ENCODE measurements at places on chromosomes 7 and 10.

GRCh38 chr7:80881351-80881900, 37.4 kb downstream of the SEMA3C start:
- DNase-seq = no peak

DNA sequence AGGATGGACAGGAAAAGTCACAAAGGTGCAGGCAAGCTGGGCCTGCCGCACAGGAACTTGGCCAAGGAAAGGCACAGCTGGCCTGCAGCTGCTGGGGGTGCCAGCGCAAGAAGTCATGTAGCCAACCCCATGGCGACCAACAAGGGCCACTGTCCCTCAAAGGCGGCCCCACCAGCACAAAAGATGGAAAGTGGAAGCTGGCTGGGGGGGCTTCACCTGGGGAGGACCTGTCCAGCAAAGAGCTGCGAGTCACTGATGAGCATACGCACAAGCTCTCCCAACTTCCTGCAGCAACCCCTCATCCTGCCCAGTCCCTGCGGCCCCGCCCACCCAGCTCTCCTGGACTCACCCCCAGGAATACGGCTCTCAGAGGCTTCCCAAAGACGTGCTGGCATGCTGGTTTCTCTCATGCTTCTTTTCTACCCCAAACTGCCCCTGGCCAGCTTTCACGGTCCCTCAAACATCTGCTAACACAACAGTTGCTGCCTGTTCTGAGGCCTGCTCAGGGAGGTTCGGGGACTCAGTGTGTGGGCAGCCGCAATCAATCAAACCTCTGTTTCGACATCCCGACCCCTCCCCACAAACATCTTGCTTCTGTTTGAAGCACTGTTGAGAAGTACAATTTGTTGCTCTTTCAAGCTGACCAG, 67.6 kb downstream of the FAM53B start:
- DNase-seq = no peak

GRCh38 chr10:44427037-44427436, 42.1 kb upstream of the CXCL12 start:
- DNase-seq = no peak

- DNase-seq = no peak
Observed at GRCh38 chr10:28320799-28321198, 17.9 kb upstream of the MPP7 start.

GRCh38 chr7:39304668-39305405, 261.4 kb upstream of the YAE1 start:
- no peak for DNase-seq

DNA sequence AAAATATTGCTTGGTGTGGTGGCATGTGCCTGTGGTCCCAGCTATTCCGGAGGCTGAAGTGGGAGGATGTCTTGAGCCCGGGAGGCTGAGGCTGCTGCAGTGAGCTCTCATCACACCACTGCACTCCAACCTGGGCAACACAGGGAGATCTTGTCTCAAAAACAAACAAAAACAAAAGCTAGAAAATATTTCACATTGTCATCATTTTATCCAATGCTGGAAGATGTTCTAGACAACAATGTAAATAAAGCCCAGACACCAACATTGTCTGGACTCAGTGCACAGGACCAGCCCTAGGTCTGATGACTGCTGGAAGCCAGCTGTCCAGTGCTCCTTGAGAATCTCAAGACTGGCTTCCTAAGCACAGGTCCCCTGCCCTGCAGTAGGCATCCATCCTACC, 13.5 kb downstream of the SEPHS1 start:
- no peak for DNase-seq

DNA sequence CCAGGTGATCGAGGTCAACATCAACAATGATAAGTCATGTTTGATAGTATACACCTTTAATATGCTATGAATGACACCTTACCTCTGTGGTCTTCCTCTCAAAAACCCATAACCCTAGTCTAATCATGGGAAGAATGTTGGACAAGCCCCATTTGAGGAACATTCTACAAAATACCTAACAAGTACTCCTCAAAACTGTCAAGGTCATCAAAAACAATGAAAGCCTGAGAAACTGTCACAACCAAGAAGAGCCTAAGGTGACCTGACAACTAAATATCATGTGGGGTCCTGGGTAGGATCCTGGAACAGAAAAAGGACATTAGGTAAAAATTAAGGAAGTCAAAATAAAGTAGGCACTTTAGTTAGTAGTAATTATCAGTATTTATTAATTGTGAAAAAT, 5.9 kb upstream of the NUDCD3 start:
- no peak for DNase-seq

DNA sequence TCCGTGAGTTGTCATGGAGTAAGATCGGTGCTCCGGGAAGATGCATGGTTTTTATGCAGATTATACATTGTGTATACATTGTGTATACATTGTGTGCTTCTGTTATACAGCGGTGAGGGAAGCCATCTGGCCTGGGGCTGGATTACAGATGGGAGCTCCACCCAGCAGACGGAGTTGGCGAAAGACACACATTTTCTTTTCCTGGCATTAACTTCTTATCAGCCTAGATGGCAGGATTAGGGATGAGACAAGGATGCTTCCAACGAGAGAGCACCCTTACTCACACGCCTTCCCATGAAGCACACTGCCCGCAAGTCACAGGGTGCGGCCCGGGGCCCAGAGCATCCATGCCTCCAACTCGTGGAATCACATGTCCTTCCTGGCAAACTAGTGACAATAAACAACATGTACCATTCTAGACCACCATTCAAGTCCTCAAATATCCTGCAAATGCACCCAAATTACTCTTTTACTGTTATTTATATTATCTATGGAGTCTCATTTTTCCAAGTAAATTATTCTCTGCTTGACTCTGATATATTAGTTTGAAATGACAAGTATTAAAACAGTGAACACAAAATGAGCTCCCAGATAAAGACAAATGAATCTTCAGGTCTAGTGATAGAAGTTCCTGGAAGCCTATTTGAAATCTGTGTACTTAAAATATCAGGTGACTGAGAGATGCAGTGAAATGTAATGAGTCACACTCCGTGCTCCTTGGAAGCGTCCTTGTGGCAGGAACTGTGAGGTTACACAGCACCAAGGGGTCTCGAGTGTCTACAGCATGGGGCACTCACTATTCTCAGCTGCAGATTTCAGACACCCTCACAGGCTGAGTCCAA, 29.8 kb upstream of the PPP2R2D start:
- DNase-seq = no peak

- no peak for DNase-seq
Observed at GRCh38 chr10:124006526-124006925, 86.9 kb downstream of the CHST15 start.

- no peak for DNase-seq
Observed at GRCh38 chr10:129032372-129033313, 434.4 kb upstream of the MGMT start.

DNA sequence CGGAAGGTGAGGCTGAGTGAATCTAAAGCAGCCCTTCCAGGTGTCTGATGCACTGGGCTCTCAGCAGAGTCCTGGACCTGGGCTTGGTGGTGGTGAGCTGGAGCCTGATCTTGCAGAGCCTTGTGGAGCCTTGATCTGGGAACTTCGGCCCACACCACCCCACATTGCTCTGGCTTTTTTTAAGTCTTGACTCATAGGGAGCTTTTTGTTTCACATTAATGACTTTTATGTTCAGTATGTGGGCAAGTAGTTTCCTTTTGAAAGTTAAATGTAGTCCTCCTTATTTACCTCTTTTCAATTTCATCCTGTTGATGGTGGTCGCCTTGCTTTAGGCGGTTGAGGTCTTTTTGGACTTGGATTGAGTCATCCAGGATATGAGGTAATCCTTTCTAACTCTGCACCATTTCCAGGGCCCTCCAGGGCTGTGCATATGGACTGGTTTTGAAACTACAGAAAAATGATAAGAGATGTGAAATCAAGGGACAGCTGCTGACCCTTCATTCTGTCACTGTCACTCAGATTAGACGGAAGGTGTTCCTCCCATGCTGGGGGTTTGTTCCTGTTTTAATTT, 2.9 kb upstream of the NRAP start:
- DNase-seq = no peak

DNA sequence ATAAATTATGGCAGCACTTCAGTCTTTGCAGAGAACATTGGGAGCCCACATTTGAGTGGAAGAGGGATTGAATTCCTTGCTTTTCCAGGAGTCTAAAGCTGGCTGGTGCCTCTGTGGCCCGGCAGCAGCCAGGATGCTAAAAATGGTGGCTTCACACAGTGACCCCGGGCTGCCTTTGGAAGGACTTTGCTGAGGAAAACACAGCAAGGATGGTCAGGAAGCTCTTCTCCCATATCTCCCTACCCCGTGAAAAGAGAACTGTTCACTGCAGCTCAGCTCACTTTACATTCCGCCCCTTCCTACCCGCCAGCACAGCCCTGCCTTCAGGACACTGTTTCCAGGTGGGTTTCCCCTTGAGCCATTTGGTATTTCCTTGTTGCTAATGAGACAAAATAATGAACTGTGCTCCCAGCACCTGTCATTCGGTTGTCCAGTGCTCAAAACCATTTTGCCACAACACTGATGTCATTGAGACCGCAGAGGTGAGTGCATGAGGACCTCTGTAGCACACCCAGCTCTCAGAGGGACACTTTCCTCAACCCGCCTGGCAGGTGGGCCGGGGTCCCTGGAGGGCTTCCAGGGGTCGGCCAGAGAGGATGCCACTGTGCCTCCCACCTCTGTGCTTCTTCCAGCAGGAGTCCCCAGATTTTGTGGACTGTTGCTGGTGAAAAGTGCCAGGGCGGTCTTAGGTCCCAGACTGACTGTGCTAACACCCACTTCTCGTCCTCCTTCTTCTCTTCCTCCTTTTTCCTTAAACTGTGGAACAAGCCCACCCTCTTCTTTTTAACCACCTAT, 255.7 kb upstream of the PPP2R2D start:
- no peak for DNase-seq

DNA sequence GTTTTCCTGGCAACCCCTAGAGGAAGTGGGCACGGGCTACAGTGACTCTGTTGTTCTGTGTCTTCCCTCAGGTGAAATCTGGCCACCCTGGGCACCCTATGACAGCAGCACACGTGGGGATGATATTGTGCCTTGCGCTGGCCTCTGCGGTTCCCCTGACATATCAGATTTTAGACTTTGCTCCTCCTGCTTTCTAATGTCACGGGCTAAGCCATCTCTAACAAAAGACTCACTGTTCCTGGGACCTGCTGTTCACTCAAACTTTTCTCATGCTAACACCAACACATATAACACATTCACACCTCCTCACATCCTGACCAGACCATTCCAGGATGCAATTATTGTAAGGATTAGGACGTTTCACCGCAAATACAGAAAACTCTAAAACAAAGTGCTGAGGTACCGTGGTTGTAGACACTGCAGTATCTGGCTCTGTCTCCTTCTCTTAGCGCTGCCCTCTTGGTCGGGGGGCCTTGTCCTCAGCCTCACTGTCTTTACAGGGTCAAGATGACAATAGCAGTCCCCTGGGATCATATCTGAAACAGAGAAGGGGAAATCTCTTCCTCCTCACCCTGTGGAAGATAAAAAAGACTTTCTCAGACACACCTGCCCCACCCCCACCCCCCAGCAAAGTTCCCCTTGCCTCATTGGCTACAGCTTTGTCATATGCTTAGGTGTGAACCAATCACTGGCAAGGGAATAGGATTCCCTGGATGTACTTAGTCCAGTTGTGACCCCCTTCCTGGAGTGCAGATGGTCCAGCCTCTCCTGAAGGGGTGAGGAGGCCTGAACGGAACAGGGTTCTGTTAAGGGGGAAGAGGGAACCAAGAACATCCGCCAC, 14.1 kb downstream of the CHN2 start:
- DNase-seq = no peak

GRCh38 chr7:15783987-15784693, 97.7 kb upstream of the MEOX2 start:
- DNase-seq = no peak

DNA sequence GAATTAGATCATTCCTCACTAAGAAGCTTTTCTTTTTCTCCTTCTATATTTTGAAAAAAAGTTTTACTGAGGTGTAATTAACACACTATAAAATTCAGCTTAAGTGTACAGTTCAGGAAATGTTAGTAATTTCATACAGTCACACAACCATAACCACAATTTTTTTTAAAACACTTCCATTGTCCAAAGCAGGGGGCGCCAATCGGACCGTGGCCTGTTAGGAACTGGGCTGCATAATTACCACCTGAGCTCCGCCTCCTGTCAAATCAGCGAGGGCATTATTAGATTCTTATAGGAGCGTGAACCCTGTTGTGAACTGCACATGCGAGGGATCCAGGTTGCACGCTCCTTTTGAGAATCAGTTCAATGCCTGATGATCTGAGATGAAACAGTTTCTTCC, 427.1 kb downstream of the TFEC start:
- DNase-seq = no peak

GRCh38 chr10:116892907-116893685, 43.8 kb downstream of the ENO4 start:
- no peak for DNase-seq

DNA sequence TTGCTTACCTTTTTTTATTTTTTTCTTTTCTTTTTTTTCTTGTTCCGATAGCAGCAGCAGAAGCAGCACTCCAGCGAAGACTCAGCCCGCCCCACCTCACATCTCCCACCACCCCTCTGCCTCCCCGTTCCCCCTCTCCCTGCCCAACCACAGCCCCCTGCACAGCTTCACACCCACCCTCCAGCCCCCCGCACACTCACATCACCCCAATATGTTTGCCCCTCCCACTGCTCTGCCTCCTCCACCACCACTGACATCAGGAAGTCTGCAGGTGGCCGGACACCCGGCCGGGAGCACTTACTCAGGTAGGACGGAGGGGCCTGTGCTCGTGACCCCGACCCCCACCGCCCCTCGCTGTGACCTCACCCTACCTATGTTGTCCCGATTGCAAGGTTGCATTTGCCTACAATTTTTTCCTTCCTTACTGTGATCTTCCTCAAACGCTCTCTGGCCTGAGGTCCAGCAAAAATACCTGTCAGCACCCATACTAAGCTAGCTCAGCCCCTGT, 367.2 kb upstream of the GALNT17 start:
- no peak for DNase-seq

DNA sequence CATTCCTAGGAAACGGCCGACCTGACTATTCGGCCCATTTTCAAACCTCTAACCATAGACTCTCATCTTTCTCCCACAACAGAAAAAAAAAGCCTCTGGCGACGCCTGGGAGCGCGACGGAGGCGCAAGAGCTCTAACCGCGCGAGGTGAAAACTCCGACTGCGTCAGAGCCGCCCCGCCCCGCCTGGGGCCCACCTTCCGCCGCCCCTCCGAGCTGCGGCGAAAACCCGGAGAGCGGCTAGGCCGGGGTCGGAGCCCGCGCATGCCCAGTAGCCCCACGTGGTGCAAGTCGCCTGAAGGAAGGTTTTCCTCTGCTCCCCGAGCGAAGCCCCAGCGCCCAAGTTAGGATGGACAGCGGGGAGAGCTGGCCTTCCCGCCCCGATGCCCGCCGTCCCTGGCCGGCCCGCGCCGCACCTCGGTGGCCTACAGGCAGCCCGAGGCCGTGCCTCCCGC, 683 bp upstream of the SGMS1 start:
- DNase-seq = peak; percentile 79

- DNase-seq = no peak
Observed at GRCh38 chr10:27857616-27858015, 112.0 kb upstream of the MKX start.

- DNase-seq = no peak
Observed at GRCh38 chr10:120788771-120789170, 62.4 kb upstream of the WDR11 start.

DNA sequence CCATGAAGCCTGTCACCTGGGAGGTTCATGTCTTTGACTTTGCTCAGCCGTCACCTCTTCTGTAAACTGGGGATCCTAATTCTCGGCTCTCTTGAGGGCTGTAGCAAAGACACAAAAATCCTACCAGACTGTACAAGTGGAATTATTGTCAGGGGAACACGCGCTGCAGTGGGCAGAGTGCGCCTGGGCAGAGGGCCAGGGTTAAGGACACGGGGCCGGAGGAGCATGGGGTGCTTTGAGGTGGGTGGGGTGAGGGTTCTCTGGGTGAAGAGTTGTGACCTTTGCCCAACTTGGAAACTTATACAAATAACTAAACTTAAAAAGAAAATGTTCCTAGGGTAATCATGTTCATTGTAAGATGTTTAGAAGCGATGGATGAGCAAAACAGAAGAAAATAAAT, 36.0 kb downstream of the PALD1 start:
- no peak for DNase-seq

All from epithelial cell of prostate (primary cell).